Mammary epithelial cell (primary cell): ENCODE measurements at places on chromosomes 4 and X.
A peak's percentile ranks its signal among the peaks of the same experiment; 100 is the strongest.

DNA sequence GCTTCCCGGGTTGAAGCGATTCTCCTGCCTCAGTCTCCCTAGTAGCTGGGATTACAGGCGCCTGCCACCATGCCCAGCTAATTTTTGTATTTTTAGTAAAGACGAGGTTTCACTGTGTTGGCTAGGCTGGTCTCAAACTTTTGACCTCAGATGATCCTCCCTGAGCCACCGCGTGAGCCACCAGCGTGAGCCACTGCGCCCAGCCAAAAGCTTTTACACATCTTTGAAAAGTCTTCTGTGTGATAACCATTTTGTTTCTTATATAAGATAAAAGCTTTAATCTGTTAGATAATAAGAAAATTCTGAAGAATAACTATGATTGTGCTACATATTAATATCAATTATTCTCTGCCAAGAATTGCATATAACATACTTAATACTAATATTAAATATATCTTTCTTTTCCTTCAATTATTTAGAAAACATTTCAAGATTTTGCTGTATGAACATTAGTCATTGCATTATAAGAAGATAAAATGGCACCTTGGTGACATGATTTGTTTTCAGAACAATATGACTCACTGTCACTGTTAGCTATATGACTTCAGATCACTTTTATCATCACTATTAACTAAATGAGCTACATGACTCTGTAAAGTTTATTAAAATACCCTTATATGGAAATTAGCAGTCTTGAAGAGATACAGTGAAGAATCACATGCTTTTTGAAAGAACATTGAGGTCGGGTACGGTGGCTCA is 33.4 kb downstream of the RUFY3 start:
- no peak for DNase-seq

GRCh38 chr4:186889876-186890643 is 166.4 kb upstream of the FAT1 start:
- DNase-seq = no peak

GRCh38 chr4:84263415-84263814 is 235.7 kb downstream of the NKX6-1 start:
- DNase-seq = no peak

DNA sequence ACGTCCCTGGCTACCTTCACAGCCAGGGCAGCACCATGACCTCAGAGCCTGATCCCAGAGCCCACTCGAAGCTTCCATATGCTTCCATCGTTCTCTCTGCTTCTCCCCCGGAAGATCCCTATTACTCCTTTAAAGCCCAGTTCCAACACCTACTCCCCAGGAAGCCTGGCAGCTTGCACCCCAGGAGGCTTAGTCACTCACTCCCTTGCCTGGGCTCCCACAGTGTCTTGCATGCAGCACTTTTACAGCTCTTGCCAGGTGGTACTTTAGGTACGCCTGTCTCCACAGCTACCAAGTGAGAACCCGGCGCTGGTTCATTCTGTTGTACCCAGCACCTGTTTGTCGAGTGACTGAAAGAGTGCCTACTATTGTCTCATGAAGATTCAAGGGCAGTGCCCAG is 24.5 kb upstream of the MAMLD1 start:
- DNase-seq = no peak

DNA sequence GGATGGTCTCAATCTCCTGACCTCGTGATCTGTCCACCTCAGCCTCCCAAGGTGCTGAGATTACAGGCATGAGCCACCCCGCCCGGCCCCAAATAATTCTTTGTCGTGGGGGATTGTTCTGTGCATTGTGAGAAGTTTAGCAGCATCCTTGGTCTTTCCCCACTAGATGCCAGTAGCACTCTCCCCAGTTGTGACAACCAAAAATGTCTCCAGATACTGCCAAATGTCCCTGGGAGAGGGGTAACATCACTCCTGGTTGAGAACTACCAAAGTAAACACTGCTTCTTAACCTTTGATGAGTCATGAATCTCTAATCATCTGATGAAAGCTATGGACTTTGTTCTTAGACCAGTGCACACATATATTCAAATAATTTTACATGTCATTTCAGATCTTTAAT is 90.7 kb upstream of the BRS3 start:
- no peak for DNase-seq

GRCh38 chr4:8191136-8191747 is 7.8 kb upstream of the SH3TC1 start:
- DNase-seq = peak; percentile 70

- peak; percentile 49 for DNase-seq
Measured at GRCh38 chr4:24067367-24068193, 177.7 kb upstream of the PPARGC1A start.

DNA sequence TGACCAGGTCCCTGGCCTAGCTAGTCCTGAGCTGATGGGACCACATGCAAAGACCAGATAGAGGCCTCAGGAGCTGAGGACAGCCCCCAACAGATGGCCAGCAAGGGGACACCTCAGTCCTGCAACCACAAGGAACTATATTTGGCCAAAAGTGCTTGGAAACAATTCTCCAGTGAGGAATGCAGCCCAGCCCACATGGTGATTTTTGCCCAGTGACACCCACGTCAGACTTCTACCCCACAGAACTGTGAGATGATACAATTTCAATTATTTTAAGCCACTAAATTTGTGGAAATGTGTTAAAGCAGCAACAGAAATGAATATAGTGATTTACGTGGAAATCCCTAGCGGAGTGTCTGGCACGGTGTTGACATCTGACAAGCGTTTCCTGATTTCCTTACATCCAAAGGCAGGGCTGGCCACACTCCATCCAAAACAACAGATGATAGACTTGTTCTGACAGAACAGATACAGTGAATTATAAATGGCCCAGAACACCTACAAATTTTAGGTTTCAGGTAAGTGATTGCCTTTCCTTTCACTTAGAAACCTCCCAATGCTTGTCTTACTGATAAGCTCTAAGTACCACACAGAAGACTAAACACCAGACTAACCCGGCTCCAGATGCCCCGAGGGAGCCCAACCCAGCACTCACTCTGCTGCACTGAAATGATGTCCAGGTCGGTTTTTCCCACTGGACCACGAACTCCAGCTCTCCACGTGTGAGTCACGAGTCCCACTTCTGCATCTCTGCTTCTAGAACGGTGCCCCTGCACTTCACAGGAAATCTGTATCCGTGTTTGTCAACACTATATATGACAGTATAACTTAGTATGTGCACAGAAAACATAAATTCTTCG is 5.8 kb downstream of the AFAP1 start:
- peak; percentile 31 for DNase-seq

GRCh38 chr4:180811556-180811955 is 1431.6 kb upstream of the TENM3 start:
- DNase-seq = no peak

DNA sequence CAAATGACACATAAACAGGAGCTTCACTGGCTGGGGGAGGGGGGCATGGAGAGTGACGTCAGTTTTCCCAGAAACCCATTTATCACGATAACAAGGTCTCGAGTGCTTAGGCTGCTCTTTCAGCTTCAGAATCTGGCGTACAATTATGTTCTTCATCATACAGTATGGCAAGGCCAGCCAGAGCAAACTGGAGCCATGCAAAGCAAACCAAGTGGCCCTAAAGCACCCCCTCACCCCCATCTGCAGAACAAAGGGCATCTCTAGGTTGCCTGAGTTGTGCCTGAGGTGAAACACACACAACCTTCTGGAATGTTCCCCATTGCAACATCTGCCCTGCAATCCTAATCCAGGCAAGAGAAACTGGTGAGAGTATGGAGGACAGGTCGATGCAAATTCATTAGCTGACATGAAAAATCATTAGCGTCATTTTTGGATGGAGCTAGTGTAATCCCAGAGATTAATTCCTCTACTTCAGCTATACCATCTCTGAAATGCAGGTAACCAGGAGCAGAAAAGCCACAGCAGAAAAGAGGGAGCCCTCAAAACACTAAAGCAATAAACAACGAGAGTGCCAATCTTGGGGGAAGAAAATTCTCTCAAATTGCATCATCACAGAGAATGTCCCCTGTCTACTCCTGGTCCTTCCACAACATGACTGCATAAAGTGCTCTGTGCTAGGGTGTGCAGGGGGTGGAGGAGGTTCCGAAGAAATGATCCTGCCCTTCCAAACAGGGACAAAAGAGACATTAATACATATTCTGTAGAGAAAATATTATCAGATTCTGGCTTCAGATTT is 1.8 kb downstream of the SEPTIN6 start:
- DNase-seq = peak; percentile 8

DNA sequence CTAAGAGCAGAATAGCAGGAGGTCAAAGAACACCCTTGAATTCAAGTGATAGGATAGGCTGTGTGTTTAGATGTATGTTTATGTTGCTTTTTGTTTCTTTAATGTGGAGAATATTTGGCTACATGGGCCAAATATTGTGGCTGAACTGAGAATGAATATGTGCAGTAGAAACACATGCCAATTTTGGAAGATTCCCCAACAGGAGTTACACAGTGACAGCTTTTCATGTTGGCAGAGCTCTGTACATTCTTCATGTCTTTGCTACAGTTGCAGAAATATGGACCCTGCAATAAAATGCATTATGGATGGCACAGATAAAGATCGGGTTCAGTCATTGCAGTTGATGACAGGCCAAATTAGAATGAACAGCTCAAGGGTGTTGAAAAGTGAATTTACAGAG is 82.8 kb upstream of the SLC4A4 start:
- no peak for DNase-seq

DNA sequence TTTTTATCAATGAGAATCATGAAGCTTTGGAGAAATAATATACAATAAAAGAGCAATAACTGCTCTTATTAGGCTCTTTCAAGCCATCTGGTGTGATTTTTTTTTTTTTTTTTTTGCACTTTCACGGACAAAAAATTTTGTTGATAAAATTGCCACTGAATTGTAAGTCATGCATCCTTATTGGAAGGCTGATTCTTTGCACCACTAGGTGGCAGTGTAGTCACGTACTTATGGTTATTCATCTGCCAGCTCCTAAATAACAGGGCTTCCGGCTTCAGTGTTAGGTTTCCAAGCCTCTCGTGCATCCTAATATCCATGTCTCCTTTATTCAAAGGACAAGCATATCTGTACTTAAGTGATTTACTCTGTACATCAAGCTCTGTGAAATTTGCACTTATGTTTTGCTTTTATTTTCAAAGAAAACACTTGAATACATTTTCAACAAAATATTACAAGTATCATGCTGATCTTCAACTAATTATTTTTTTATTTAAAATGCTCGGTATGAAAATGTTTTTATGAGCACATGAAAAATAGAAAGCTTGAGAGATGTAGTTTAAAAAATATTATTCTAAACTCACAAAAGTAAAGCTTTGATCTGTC is 1578.3 kb upstream of the TENM3 start:
- peak; percentile 63 for DNase-seq

DNA sequence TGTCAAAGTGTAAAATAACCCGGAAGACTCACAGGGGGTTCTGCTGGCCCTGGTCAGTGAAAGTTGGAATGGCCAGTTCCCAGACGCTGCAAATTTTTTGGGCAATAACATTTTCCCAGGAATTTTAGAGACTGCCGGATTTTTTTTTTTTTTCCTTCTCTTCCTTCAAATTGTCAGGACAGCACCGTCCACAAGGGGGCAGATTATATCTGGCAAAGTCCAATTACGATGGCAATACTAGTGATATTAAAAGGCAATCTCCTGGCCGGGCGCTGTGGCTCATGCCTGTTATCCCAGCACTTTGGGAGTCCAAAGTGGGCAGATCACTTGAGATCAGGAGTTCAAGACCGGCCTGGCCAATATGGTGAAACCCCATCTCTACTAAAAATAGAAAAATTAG is 20.5 kb downstream of the SLC25A5 start:
- no peak for DNase-seq

DNA sequence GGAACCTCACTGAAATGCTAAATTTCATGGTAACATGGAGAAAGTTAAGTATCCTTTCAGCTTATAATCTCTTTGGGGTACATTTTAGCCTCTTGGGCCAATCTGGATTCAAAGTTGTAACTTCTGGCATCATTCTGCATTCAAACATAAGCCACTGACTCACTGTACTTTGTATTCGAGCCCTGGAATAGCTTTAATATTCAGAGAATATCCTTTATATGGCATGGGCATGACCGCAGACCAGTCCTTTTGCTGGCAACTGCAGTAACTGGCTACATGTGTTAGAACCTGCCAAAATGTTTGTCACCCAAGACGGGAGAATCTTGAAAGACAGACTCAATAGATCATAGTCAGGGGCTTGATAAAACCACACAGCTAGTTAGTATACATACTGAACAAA is 3.3 kb downstream of the GASK1B start:
- DNase-seq = peak; percentile 30

- DNase-seq = no peak
Measured at GRCh38 chrX:136431625-136432024, 56.1 kb upstream of the BRS3 start.

GRCh38 chr4:176261481-176261880 is 7.5 kb downstream of the ASB5 start:
- DNase-seq = no peak

DNA sequence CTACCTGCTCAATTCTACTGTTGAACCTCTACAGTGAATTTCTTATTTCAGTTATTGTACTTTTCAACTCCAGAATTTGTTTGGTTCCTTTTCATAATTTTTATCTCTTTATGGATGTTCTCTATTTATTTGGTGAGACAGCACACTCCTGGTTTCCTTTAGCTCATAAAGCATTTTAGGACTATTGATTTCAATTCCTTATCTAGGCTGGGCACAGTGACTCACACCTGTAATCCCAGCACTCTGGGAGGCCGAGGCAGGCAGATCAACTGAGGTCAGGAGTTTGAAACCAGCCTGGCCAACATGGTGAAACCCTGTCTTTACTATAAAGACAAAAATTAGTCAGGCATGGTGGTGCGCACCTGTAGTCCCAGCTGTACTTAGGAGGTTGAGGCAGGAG is 57.7 kb downstream of the THOC2 start:
- no peak for DNase-seq

GRCh38 chrX:40996886-40997530 is 88.2 kb upstream of the USP9X start:
- DNase-seq = peak; percentile 61

- DNase-seq = peak; percentile 19
Measured at GRCh38 chrX:79366873-79367749, at the start of gene ITM2A. TSS of gene ITM2A (minus strand) at chrX:79367334. CDS start at chrX:79367215, 119 bp downstream.

DNA sequence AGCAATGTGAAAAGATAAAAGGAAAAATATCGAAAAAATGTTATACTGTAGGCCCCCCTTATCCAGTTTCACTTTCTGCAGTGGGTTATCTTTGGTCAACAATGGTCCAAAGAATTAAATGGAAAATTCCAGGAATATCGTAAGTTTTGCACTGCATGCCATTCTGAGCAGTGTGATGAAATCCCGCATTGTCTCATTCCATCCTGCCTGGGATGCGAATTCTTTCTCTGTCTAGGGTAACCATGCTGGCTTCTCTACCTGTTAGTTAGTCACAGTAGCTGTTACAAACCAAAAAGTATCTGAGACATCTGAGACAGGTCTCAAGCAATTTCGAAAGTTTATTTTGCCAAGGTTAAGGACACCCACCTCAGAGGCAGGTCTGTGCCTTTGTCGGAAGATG is 170.3 kb downstream of the COX18 start:
- DNase-seq = no peak

DNA sequence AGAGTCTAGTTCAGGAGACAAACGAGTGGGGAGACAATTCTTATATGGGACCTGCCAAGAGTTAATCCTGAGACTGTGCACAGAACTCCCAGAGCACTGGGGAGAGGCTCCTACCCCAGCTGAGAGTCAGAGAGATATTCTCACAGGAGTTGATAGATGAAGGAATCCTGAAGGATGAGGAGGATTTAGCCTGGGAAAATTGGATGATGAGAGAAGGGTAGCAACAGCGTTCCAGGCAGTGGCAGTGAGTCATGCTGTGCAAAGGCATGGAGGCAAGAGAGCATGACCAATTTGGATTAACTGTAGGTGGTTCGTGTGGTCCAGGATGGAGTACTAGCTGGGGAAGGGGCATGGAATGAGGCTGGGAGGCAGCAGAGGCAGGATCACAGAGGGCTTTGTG is 318.6 kb downstream of the LDB2 start:
- no peak for DNase-seq
